ENCODE measurements at places on chromosomes 5 and 9. TPM values are rescaled to one million over a fixed set of nuclear protein-coding genes. Genes with fewer than 3 reads are reported as not detected.
A peak's percentile ranks its signal among the peaks of the same experiment; 100 is the strongest.

DNA sequence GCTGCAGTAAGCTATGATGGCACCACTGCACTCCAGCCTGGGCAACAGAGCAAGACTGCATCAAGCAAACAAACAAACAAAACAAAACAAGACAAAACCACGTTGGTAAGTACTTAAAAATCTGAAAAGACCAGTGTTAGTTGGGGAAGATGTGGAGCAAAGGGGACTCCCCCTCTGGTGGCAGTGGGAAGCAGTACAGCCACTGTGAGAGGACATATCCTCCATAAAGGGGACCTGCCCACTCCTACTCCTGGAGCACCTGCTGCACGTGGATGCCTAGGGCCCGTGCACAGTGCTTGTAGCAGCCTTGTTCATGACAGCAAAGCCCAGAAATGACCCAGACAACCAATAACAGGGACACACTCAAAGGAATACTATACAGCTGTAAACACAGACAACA, 17.0 kb upstream of the IPPK start:
- no peaks in the 10 kb centered on the region for H3K27me3 ChIP-seq
- DNase-seq, result no peak
- no peak overlapping the region for H3K4me3 ChIP-seq
- no peak overlapping the region for H3K27ac ChIP-seq
- H3K4me1 ChIP-seq, result no peaks in the 10 kb centered on the region
- H3K36me3 ChIP-seq, result no peaks in the 10 kb centered on the region

- peak; percentile 33 for DNase-seq
- H3K36me3 ChIP-seq, result no peaks in the 10 kb centered on the region
- H3K27ac ChIP-seq, result no peak overlapping the region
- H3K4me3 ChIP-seq, result no peak overlapping the region
These were observed 52.3 kb downstream of the POC5 start for GRCh38 chr5:75664979-75665378.

- no peaks in the 10 kb centered on the region for H3K36me3 ChIP-seq
- H3K4me1 ChIP-seq, result peaks cover 11% of the 10 kb centered on the region
- H3K27me3 ChIP-seq, result no peaks in the 10 kb centered on the region
These were observed 11.0 kb upstream of the ERMP1 start for GRCh38 chr9:5843794-5844471.

Gene ARL14EPL
- total RNA-seq, result not detected

Gene SUB1
- total RNA-seq, result 789 TPM

Gene SMIM32
- total RNA-seq, result 0.13 TPM

Gene FOXD4
- not detected for total RNA-seq
